ENCODE measurements at places on chromosomes 2 and 18.

- no peak for DNase-seq
Observed at GRCh38 chr2:5803547-5803946, 111.4 kb downstream of the SOX11 start.

GRCh38 chr2:29155578-29155977, 40.4 kb downstream of the CLIP4 start:
- no peak for DNase-seq

- DNase-seq: no peak
Observed at GRCh38 chr2:109139002-109139401, 10.0 kb downstream of the SH3RF3 start.

- no peak for DNase-seq
Observed at GRCh38 chr2:131055169-131056065, 37.8 kb downstream of the FAM168B start.

- no peak for DNase-seq
Observed at GRCh38 chr18:35000457-35000856, 40.8 kb upstream of the MAPRE2 start.

GRCh38 chr18:22674272-22674671, 256.6 kb upstream of the CTAGE1 start:
- no peak for DNase-seq

- no peak for DNase-seq
Observed at GRCh38 chr2:233996461-233996860, 54.0 kb upstream of the SPP2 start.

- no peak for DNase-seq
Observed at GRCh38 chr2:241080405-241081189, 21.5 kb downstream of the MTERF4 start.

DNA sequence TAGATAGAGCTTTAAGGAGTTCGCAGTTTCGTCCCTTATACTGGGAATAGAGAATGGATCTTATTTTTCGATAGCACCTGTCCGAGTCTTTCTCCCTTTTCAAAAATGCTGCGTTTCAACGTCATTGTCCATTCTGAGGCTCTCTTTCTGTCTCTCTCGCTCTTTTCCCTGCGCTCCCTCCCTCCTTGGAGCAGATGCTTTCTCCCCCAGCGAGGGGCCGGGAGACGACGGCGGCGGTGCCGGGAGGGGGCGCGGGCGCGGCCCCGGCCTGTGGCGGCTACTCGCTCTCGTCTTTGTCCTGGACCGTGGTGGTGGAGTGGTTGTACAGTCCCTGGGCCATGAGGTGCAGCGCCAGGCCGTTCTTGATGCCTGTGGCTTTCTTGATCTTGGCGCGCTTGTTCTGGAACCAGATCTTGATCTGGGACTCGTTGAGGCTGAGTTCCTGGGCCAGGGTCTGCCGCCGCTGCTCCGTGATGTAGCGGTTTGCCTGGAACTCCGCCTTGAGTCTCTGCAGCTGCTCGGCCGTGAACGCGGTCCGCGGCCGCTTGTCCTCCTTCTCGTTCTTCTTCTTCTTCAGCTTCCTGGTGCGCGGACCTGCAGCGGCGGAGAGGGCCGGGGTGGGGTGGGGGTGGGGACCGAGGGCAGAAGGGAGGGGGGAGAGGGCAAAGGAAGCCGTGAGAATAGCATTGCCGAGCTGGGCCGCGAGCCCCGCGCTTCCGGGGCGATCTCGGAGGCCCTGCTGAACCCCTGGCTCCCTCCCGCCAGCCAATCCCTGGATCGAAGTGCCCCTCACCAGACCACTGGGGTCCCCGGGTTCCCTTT, 4.6 kb downstream of the EN1 start:
- no peak for DNase-seq

- DNase-seq: no peak
Observed at GRCh38 chr2:171482308-171482707, 40.0 kb upstream of the CYBRD1 start.

DNA sequence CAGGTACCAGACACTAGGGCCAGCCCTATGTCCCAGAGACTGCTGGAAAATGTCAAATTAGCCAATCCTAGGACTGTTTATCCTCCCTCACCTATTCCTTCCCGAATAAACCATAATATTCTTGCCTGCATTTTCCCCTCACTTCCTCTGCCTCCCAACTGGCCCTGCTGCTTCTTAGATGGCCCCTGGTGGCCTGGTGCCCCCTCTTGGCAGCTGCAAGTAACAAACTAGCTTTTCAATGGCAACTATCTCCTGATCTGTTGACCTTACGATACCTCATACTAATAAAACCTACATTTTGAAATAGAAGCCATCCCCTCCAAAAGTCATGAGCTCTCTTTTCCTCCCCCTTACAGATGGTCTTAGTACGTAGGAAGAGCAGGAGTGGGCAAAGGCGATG, 132.0 kb downstream of the ALPK2 start:
- no peak for DNase-seq

DNA sequence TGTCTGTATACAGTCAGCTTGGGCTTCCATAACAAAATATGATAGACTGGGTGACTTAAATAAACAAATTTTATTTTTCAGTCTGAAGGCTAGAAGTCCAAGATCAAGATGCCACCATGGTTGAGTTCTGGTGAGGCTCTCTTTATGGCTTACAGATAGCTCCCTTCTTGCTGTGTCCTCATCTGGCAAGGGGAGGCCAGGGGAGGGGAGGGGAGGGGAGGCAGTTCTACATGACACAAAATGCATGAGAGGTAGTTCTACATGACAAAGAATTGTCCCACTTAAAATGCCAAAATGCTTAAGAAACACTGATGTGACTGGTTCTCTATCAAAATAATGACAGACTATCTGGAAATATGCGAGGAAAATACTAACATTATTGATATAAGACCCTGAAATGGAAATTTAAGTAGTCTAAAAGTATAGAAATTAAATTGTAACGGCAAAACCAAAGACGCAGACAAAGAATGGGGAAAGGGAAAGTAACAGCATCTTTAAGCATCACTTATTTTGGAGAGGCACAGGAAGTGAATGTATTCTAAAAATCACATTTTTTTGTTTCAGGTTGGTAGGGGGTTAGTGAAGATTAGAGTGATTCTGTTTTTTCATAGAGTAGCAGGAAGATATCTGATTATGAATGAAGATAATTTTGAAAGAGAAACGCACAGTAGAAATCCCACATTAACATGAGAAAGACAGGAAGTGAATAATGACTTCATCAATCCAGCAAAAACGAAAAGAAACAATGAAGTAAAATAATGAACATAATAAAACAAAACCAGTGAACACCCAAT, 131.4 kb downstream of the STRN start:
- no peak for DNase-seq

DNA sequence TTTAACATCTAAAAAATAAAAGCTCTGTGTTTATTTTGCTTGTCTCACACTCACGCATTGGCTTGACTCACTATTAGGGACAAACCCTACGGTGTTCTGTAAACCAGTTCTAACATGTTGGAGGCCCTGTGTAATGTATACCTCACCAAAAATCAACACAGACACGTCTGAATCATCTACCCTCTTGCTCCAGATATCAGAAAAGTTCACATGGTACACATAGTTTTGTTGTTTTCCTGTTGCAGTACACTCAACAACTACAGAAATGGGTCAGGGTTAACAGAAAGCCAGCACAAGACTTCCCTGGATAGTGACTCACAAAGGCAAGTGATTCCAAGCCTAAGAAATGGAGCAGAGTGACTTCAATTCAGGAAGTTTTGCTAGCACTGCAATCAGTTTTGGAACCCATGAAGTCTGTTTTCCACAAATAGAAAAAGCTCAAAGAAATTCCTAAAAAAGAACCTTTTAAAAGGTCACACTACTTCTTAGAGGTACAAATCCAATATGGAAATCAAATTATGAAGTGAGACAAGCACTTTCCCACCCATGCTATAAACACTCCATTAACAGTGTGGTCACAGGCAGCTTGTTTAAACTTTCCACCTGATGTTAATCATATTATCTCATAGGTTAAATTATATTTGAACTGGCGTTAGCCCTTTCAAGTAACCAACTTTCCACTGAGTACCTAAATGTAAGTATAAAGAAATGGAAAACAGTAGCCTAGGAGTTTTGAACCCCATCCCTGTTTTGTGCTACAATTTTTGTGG, 87.4 kb downstream of the GAREM1 start:
- DNase-seq: no peak

GRCh38 chr2:101559551-101559950, 84.6 kb upstream of the RFX8 start:
- DNase-seq: no peak

DNA sequence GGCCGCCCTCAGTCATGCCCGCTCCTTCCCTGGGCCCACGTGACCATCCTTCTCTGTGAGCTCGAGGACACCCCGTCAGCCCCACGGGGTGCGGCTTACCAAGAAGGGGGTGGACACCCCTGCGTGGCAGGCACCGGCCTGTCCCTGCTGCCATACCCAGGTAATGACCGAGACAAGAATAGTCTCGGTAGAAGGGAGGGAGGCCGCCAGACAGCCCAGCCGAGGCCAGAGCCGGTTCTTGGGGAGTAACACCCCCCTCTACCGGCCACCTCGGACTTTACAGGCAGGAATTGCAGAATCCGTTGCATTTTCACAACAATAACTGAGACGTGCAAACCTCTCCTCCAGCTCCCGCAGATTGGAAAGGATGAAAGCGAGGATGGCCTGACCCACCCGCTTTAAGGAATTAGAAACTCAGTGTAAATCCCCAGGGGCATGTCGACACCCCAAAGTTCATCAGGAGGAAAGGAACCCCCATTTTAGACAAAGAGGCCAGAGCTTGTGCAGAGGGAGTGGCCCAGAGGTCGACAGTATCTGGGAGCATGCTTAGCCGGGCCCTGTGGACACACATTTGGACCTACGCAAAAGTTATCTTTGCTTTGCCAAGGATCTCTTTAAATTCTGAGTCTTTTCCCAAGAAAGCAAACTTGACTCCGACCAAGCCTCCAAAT, 60.1 kb upstream of the GLI2 start:
- peak; percentile 27 for DNase-seq

DNA sequence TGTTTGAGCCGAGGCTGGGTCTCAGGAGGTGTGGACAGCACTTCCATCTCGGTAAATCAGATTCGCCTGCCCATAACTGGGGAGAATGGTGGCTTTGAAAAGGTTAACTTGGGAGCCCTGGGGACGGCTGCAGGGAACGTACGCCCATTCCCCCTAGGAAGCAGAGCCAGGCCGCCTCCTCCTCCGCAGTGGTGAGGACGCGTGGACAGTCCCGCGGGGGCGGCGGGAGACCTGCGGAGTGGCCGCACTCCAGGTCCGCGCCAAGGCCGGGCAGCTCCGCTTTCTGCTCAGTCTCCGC, 845 bp upstream of the MYCN start:
- no peak for DNase-seq

GRCh38 chr2:182266909-182267308, 159.9 kb downstream of the PDE1A start:
- no peak for DNase-seq

- no peak for DNase-seq
Observed at GRCh38 chr2:627340-627709, 49.9 kb downstream of the TMEM18 start.

GRCh38 chr2:130894326-130894942, 57.7 kb downstream of the ARHGEF4 start:
- DNase-seq: no peak

GRCh38 chr18:12777500-12777944, 74.7 kb downstream of the PSMG2 start:
- no peak for DNase-seq

DNA sequence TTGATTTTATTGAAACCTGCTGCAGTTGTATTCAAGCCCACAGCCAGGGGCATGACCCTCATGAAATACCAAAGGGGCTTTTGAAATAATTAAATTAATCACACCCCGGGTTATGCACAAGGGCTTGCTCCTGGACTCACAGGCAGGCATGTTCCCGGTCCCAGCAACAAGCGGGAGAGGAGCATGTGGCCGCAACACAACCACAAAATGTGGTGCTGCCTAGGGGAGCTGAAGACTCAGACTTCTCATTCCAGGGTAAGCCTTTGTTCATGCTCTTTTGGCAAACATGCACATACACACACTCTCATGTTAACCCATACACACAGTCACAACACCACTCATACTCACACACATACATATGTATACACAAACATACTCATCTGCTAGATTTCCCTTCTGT, 233.7 kb upstream of the SMAD2 start:
- no peak for DNase-seq

- DNase-seq: no peak
Observed at GRCh38 chr18:8858888-8859511, 153.6 kb downstream of the MTCL1 start.

DNA sequence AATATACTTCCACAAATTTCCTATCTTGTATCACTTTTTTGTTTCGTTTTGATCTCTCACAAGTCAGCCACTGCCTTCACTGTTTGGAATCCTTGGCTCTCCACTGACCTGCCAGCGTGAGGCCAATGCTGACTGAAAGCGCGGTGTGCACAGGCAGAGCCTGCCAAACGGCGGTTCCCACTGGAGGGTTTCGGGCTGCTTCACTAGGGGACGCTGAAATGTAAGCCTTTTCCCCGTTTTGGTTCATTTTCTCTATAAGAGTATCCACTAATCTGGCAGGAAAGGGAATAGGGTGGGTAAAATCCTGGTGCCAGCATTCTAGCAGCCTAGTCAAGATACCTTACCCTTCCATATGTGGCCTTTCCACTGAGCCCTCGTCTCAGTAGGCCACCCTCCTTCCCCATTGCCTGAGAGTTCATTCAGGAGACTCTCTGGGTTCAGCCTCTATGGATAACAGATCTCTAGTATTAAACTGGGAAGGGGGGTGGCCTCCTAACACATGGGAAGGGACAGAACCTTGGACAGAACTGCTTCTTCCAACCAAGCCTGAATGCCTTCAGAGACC, 91.5 kb downstream of the DYM start:
- peak; percentile 6 for DNase-seq

GRCh38 chr2:156589381-156590079, 153.4 kb downstream of the GPD2 start:
- no peak for DNase-seq

DNA sequence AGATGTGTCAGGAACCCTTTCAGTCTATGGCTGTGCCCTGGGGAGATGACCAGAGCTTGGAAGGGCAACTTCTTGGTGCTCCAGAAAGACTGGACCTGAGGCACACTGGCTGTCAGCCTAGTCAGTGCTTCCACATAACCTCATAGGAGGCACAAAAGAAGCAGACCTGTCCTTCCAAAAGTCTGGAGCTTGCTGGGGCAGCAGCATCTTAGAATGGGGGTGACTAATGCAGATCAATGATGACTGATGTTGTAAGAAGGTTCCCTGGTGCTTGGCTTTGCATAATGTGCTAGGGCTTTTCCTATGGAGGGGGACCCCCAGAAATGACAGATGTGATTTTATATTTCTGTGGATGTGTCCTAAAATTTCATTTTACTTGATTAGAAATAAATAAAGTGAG, 255.7 kb upstream of the THUMPD2 start:
- DNase-seq: no peak

- DNase-seq: no peak
Observed at GRCh38 chr2:9815844-9816279, 27.4 kb upstream of the TAF1B start.

DNA sequence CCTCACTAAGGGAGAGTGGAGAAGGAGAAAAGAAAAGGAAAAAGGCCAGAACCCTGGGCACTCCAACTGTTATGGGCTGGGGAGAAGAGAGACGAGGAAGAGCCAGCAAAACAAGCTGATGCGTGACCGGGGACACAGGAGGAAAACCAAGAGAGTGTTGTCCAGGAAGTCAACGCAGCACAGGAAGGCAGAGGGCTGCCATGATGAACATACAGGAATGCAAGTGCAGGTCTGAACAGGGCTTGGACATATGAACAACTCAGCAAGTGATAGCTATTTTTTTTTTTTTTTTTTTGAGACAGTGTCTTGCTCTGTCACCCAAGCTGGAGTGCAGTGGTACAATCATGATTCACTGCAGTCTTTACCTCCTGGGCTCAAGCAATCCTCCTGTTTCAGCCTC, 28.4 kb downstream of the SIX3 start:
- DNase-seq: no peak
